GM20000 (cell line): ENCODE measurements at places on chromosomes 6 and 20.

GRCh38 chr6:4029687-4030086 lies 49.2 kb downstream of the FAM217A start:
- no peak for DNase-seq

DNA sequence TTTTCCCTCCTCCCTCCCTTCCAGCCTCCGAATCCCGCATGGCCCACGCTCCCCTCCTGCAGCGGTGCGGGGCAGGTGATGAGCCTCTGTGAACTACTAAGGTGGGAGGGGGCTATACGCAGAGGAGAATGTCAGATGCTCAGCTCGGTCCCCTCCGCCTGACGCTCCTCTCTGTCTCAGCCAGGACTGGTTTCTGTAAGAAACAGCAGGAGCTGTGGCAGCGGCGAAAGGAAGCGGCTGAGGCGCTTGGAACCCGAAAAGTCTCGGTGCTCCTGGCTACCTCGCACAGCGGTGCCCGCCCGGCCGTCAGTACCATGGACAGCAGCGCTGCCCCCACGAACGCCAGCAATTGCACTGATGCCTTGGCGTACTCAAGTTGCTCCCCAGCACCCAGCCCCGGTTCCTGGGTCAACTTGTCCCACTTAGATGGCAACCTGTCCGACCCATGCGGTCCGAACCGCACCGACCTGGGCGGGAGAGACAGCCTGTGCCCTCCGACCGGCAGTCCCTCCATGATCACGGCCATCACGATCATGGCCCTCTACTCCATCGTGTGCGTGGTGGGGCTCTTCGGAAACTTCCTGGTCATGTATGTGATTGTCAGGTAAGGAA lies at the start of gene OPRM1:
Gene OPRM1 (plus strand): TSS at position 10 of the 612 bp plus-strand sequence. CDS start 305 bp downstream, at position 315.
- peak; percentile 7 for DNase-seq

DNA sequence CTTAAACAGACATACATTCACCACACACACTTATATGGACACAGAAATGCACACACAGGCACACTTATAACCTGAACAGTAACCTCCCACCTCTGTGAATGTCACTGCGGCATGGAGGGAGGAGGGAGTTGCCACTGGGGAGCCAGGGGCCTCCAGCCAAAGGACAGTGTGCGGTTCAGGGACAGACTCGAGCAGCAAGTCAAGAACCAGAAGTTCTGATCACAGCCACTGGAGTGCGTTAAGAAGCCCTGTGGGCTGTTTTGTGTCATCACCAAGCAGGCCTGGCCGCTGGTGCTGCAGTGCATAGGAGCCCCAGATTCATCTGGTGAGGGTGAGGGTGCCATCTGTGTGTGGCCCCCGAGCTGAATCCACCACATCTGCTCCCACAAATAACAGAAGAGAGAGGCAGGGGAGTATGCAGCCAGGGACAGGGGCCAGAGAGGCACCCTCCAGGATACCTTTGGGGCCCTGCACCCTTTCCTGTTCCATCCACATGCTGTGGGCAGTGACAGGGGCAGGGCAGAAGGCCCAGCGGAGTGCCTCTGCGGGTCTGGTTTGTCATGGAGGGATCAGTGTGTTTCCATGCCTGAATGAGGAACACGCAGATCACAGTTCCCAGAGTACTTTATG lies 20.3 kb downstream of the SYNDIG1 start:
- DNase-seq, result no peak

DNA sequence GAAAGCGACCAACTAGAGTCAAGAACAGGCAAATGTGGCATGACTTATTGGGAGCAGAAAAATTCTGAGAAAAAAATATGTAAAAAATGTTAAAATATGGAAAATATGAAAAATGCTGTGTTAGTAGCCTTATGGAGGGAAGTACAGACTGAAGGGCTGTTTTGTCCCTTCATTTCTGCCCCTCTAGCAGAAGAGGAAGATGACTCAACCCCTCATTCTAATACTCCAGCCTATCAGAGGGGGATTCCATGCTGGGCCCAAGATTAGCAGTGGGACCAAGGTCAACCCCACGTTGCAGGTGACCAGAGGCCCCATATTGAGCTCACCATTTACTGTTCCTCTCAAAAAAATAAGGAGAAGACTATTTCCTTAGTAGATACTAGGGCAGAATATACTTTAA lies 8.4 kb downstream of the MUC21 start:
- DNase-seq, result no peak

DNA sequence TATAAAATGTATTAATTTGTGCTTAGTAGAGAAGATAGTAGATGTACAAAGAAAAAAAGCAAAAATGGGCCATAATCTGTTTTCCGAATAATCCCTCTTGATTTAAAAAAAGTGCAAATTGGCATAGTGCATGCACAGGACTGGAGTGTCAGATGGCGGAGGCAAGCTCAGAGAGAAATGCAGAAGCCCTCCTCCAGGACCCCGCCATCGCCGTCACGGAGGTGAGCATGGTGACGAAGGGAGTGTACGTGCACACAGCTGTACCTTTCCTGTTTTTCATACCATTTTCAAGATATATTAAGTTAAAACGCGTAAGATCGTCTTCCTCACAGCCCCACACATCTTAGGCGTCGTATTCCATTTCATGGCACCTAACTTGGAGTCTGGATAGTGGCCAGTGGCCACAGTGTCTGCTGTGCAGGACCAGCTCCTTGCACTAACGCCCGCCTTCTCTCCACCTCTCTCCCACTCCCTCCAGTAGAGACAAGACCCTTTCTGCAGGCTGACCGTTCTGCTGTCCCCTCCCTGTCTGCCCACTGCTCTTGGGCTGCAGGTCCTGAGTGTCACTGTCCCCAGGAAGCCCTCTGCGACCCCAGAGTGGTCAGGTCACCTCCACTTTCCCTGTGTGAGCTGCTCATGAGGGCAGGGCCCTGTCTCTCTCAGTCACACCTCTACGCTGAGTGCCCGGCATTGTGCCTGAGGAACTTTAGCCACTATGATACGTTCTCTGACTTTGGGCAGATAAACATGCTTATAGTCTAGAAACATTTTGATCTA lies 9.8 kb downstream of the DUSP22 start:
- DNase-seq, result no peak
